ENCODE measurements at places on chromosomes 6 and 20.

GRCh38 chr6:1297746-1298145, 14.2 kb upstream of the FOXQ1 start:
- no peak for DNase-seq

DNA sequence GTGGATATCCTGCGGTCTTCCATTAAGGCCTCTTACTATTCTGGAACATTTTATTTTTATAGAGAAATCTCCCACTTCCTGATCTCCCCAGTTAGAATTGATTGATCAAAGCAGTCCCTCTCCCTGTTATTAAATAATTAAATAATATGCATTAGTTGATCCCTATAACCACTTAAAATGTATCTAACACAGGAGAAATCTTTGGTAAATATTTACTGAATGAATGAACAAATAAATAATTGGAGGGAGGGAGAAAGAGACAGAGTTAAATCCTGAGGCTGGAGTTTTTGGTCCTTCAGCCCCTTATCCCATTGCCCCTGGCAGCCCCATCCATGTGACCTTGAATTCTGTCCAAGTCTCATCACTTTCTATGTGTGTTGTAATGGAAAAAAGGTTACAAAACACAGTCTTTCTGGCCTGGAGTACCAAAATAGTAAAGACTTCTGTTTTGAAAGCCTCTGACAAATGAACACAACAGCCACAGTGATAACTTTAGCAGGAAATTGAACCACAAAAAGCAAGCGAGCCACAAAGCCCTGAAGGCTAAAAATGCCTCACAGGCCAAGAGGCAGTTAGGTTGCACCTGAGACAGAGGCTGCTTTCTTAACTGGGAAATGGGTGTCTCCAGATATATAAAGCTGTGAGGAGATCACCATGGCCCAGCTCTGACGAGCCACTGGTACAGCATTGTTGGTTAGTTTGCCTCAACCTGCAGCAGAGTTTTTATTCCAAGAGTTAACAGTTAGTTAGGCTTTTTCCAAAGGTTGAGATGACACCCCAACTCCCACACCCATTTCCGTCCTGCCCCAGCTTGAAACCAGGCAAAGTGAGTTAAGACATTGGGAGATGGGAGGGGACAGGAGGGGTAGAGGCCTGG, 11.3 kb downstream of the NT5E start:
- DNase-seq = no peak

GRCh38 chr6:170212956-170213636, 77.8 kb downstream of the DLL1 start:
- no peak for DNase-seq

DNA sequence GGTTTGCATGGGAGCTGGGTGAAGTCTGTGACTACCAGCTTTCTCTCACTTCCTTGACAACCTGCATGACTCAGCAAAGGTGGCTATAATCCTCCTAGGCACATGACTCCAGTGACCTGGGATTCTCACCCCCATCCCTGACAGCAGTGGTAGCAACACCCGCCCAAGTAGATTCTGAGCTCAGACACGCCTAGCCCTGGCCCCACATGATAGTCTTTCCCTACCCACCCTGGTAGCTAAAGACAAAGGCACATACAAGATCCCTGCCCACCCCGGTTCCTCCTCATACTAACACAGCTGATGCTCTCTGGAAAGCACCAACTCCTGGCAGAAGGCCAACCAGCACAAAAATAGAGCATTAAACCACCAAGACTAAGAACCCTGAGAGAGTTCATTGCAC, 25.9 kb upstream of the CRISP1 start:
- DNase-seq = no peak

GRCh38 chr20:31869942-31870725, at the start of the genes DUSP15 and TTLL9:
TSS of gene DUSP15 (minus strand) at chr20:31870527. CDS start at chr20:31870337, 190 bp downstream.
TSS of gene TTLL9 (plus strand) at chr20:31870634. CDS start at chr20:31871127, 493 bp downstream.
- no peak for DNase-seq

Data from stimulated activated CD4-positive, alpha-beta T cell treated with anti-CD3 and anti-CD28 coated beads, TNF-alpha, amount 100 ng/mL, for 24 hours (primary cell).